NCI-H2029 treated with DMSO at 0.1 percent for 48 hours (cell line): ENCODE measurements at places on chromosomes 2 and 18.

DNA sequence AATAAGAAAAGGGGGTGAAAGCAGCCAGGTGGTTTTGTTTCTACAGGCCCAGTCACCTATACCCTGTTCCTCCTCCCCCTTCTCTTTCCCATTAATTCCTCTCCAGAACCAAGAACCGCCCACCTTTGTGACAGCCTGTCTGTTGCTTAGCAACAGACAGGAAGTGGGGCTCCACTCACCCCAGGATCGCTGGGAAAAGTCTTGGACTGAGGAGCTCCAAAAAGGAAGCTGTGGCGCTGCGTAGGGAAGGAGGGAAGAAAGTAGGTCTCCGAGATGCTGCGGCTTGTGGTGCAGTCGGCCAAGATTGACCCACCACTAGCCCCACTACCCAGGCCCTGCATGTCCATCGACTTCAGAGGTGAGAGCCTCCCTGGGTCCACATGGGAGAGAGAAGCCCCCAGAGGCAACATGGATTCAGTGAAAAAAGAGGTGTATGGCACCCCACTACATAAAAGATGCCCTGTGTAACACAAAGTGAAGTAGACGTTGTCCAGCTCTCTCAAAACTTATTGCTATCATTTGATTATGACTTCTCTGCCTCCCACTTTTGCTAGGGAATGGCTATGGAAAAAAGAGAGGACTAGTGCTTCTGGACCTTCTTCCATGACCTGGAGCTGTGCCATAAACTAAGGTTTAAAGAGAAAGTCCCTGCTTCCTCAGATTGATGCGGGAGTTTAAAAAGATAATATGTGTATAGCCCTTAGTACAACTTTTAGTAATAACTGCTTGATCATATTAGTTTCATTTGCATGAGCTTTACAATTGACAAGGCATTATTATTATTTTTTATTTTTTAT, at the start of gene FER1L5:
Gene FER1L5 (plus strand): TSS at position 201 of the 797 bp plus-strand sequence. CDS start 73 bp downstream, at position 274.
- DNase-seq: no peak

- peak; percentile 42 for DNase-seq
Measured at GRCh38 chr2:207046724-207047123, 107.4 kb downstream of the CPO start.

DNA sequence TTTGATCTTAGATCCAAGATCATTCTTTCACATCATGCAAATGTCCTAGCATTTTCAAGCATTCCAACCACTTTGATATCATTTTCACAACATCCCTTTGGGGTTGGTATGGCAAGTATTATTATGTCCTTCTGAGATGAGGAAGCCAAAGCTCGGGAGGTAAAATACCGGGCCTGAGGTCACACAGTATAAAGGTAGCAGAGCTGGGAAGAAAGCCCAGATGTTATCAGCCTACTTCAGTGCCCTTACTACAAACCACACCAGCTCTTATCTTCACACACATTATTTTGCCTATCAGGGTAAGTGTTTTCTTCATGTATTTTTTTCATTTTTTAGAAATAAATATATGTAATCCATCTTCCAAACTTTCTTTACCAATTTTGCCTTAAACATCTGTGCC, 4.2 kb upstream of the B4GALT6 start:
- no peak for DNase-seq

GRCh38 chr2:48668992-48669391, 51.3 kb downstream of the GTF2A1L start:
- no peak for DNase-seq

- no peak for DNase-seq
Measured at GRCh38 chr2:212797484-212798205, 259.0 kb upstream of the ERBB4 start.

DNA sequence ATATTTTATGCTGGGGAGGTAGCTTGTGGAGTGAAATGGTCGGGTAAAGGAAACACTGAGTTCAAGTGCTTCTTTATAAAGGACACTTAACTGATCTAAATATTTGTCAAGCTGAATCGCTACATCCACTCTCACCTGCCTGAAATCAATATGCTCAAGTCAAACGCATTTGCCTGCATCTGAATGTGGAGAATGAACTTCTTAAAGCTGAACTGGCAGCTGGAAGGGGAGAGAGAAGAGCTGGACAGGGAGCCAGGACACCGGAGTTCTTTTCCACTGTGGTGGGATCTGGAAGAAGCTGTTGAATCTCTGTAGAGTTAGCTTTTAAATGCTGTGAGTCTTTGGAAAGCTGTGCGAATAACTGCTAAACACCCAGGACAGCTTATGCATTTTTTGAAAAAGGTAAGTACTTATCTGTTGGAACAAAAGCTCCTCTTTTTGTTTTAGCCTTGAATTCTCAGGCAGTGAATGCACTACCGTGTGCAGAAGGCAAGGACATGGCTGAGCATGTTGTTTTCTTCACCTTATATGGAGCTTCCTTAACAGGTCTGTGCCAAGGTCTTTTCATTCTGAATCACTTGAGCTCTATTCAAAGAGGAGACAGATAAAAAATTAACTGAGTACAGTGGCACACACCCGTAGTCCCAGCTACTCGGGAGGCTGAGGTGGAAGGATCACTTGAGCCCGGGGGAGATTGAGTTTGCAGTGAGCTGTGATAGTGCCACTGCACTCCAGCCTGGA, 74.2 kb upstream of the KLF7 start:
- DNase-seq: peak; percentile 82

GRCh38 chr2:32773448-32773808, 145.6 kb downstream of the TTC27 start:
- DNase-seq: no peak

GRCh38 chr2:85250045-85250444, 77.7 kb downstream of the TGOLN2 start:
- DNase-seq: no peak

- DNase-seq: no peak
Measured at GRCh38 chr2:227183657-227184367, 19.4 kb downstream of the COL4A3 start.

GRCh38 chr2:120979398-120979797, 243.7 kb downstream of the GLI2 start:
- no peak for DNase-seq

DNA sequence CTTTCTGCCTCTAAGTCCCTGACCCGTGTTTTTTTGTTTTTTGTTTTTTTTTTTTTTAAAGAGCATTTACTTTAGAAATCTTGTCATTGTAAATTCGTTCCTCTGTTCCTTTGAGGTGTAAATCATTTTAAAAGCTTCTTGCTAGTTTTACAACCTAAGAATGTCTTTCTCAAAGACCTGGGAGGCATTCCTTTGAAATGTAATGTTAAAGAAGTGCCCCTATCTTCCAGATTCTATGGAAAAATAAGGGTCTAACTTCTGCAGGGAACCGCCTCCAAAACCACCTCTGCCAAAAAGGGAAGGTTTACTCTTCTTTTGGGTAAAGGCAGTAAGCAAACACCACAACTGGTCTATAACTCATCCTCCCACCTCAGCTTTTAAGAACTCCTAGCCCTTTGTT, 259.6 kb upstream of the ZNF804A start:
- no peak for DNase-seq

GRCh38 chr2:132645722-132646539, 24.1 kb downstream of the LYPD1 start:
- DNase-seq: no peak

DNA sequence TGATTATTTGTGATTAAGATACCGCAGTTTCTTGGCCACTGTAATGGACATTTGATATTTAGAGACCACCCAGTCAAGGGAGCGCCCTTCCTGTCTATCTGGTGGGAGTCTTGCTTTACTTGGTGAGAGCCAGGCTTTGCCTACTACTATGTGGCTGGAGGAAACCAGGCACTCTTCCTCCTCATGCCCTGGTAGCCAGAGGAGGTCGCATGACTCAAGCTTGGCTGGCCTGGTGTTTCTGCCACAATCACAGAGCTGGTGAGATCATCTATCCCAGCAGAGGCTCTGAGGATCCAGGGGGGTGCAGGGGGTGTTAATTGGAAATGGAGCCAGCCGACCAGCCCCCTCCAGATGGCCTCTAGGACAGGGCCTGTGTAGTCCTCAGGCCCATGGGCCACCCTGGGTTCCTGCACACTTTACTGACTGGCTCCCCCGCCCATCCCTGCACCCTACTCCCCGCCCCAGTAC, 46.8 kb upstream of the BIN1 start:
- DNase-seq: no peak

DNA sequence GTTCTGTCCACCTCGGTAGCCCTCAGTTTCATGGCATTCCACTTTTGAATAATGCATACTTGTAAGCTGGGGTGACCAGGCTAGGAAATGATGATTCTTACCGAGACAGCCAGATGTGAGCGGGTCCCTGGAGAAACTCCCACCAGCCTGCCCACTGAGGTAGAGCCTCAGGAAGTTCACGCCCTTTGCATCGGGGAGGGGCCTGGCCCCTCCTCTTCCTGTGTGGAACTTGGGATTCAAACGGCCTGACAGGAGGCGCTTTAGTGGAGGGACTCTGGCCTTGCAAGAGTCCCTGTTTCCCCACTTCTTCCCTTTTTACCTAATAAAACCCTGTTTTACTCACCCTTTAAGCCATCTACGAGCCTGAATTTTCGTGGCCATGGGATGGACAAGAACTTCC, 44.6 kb downstream of the MRO start:
- no peak for DNase-seq

DNA sequence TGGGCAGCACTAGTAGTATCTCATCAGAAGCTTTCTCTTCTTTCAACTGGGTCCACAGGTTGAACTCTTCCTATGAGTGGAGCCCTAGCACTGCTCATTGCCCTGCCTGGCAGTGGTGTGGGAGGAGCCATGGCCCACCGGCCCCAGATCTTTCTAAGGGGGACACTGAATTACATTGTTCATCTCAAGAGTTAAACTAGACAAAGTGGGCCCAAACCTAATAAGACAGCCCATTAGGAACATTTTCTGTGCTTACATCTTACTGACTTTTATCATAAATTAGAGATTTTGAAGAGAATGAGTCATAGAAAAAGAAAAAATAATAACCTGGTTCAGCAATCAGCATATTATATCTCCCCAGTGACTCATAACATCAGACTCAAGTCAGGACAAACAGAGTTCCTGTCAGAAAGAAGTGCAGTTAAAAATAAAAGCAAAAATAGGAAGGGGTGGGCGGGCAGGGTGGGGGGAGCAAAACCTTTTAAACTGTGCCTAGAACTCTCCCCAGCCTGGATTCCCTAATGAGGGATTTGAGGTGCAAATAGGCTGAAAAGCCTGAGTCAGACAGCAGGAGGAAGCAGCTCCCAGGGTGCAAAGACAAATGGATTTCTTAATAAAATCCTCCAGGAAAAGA, 161.6 kb upstream of the TRIB2 start:
- no peak for DNase-seq
